Putamen (tissue), 1 donor: ENCODE measurements at places on chromosomes 2 and 18.
A peak's percentile ranks its signal among the peaks of the same experiment; 100 is the strongest.

DNA sequence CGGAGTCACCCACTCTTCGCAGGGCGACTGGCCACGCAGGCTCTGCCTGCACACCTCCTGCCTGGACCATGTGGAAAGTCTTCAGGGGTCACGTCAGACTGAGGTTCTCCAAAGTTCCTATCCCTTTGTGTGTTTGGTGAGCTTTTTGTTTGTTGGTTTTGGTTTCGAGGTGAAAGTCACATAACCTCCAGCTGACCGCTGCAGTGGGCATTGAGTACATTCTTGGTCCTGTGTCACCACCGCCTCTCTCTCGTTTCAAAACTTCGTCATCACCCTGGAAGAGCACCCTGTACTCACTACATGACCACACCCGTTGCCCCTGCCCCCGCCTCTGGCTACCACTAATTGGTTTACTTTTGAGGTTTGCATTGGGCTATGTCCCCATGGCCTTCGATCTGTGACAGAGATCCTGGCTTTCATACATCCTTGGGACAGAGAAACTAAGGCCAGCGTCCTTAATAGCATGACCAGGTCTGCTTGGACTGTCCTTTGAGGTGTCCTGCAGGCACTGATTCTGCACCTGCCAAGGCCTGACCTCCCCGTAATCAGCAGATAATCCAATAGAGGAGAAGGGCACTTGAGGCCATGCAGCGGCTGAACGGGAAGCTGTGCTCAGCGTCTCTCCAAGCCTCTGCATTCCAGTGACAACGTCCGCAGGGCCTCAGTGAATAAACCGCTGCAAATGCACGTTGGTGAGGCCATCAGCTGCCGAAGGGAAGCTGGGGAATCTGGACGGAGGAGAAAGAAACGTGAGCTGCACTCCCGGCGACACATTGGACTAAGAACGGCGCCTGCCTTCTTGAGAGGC is 46.8 kb downstream of the SH3BP4 start:
- no peak for DNase-seq

- no peak for DNase-seq
Measured at GRCh38 chr2:15633043-15633970, 41.6 kb downstream of the DDX1 start.

- DNase-seq: no peak
Measured at GRCh38 chr2:30527411-30527810, 80.4 kb downstream of the LCLAT1 start.

DNA sequence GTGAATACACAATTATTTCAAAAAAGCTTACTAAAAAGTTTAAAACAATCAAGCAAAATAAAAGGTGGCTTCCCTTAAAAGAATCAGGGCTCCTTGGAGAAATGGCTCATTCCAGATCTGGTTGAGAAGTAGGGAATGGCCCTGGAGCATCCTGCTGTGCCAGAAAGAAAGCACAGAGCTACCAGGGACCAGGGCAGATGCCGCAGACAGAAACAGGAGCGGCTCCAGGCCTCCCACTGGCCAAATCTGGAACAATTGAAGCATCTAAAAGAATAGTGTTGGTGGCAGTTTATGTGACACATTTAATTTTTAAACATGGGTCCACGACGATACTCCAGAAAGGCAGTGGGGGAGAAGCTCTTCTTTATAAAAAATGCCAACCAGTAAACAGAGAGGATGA is 75.5 kb downstream of the GBX2 start:
- DNase-seq: no peak

DNA sequence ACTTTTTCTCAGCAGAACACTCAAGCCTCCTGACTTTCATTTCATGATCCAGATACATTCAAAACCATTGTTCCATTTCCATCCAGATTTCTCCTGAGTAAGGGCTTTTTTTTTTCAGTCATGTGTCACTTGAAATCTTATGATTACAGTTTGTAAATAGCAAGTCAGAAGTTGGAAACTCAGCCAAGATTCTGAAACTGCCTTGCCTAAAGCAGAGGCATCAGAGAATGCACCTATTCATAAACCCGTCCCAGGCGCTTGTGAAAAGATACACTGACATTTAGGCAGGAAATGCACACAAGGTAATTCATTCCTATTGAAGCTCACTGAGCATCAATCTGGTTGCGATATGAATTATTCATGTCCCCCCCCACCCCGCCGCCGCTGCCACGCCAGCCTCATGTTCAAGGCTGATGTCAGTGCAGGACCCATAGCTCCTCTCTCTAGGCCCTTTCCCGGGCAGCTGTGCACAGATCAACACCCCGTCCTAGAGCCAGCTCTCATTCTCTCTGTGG is 30.4 kb upstream of the MGAT4A start:
- DNase-seq: peak; percentile 37

GRCh38 chr2:98658816-98659490 is 50.6 kb downstream of the UNC50 start:
- no peak for DNase-seq

DNA sequence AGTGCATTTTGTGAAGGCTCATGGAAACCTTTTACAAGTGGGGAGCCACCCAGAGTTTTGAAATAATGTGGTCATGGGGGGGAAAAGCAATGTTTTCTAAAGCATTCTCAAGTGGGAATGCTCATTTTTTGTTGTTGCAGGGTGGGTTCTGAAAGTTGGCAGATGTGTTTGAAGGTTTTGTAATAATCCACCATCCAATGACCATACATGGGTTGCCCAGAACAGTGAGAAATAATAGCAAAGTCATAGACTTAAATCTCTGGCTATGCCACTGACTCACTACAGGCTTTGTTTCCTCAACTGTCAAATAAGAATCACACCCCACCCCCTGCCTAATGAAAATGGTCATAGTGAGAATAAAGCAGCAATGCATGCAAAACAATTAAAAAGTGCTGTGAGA is 2.9 kb downstream of the DSG3 start:
- DNase-seq: no peak

- no peak for DNase-seq
Measured at GRCh38 chr18:58241026-58241679, 197.1 kb downstream of the NEDD4L start.

GRCh38 chr2:164739966-164740365 is 101.7 kb downstream of the COBLL1 start:
- DNase-seq: peak; percentile 13

- no peak for DNase-seq
Measured at GRCh38 chr18:46046688-46047087, 25.4 kb downstream of the PSTPIP2 start.

GRCh38 chr18:1244397-1245122 is 339.9 kb downstream of the ADCYAP1 start:
- DNase-seq: no peak

GRCh38 chr2:179186126-179186525 is 78.5 kb downstream of the SESTD1 start:
- no peak for DNase-seq

GRCh38 chr2:25161055-25161781 is 7.2 kb downstream of the POMC start:
- no peak for DNase-seq

DNA sequence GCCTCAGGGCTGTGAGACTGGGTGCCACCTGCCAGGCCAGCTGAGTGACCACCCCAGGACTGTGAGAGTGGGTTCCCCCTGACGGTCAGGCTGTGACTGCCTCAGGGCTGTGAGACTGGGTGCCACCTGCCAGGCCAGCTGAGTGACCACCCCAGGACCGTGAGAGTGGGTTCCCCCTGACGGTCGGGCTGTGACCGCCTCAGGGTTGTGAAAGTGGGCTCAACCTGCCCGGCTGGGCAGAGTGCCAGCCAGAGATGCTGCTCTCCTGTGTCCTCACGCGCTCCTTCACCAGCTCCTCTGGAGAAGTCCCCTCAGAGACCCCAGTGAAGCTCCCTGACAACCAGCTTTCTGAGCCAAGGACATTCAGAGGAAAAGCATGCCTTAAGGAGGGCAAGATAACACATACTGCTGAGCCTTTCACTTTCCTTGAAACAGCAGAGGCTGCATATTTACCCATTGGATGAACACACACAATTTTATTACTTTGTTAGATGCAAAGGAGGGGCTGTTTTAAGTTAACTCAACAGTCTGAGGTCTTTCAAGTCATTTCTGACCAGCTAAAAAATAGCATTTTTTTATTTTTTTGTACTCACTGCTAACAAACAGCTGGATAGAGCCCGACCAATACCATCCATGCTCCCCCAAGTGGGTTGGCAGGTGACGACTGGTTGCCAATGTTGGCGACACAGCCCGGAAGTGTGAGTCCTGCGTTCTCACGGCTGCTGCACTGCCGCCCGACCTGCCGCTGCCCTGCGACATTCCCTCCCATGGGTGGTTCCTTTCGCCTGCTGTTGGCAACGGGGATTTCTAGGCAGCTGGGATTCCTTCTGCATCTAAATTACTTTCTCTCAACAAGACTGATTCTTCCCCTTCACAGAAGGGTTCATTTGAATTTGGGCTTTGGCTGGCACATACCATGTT is 70.7 kb downstream of the NDUFA10 start:
- DNase-seq: no peak

DNA sequence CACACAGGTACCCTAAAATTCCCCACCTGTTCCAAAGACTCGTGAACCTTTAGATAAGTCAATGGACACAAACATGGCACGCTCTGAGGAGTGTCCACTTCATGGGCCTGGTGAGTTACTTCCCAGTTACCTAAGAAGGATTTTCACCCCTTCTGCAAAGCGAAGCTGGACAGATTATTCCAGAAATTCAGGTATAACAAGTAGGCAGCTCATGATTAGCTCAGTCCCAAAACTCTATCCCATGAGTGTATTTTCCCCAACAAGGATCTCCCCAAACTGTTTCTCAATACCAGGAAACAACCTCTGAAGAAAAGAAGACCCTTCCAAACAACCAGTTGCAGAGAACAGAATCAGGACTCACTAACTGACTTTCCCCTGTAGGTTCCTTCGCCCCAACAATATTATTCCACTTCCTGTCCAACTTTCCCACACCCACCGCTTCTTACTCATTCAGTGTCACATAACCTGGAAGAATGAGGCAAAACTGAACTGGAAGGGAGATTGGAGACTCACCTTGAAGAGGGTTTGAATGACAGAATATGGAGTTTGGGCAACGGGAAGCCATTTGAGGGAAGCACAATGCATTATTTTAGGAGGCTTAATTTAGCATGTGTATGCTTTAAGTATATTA is 120.1 kb downstream of the ANTXR1 start:
- no peak for DNase-seq

DNA sequence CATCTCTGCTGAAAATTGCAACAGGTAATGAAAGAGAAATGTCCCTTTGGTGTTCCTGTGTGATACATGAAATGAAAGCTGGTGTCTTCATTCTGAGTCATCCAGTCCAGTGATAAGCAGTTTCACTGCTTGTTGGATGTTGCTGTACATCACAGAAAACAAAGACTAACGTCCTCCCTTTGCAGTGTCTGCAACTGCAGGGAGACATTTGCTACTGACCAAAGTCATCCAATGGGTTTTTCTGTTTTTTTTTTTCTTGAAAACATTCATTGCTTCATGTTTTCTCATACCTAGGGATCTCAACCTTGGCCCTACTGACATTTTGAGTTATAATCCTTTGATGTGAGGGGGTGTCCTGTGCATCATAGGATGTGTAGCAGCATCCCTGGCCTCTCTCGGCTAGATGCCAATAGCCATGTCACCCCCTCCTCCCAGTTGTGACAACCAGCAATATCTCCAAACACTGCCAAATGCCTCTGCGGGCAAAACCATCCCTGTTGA is 63.6 kb upstream of the FZD5 start:
- DNase-seq: no peak

DNA sequence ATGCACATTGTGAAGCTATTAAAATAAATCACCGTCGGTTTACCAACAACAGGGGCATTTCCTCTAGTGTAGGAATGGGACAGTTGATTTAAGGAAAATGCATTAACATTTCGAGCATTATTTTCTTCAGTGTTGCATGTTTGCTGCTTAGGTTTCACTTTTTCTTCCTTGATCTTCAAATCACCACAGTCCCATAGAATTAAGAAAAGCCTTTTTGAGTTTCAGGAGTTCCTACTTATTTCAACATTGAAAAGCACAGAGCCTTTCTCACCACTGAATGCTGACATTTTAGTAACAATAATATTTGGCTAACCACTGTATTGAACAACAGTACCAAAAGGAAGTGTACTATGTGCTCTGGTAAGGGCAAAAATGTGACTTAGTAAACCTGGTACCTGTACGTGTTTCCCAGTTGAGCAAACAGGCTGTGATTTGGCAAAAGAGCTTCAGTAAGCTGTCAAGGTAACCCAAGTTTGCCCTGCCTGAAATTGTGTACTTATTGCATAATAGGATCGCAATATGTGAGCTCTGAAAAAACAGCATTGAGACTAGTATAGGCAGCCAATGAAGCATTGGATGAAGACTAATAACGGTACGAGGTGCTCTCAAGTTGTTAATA is 2.2 kb downstream of the LRRTM4 start:
- no peak for DNase-seq

- no peak for DNase-seq
Measured at GRCh38 chr2:136727973-136728699, 37.2 kb upstream of the THSD7B start.

GRCh38 chr2:159715451-159715850 is 3.1 kb downstream of the MARCHF7 start:
- DNase-seq: no peak

DNA sequence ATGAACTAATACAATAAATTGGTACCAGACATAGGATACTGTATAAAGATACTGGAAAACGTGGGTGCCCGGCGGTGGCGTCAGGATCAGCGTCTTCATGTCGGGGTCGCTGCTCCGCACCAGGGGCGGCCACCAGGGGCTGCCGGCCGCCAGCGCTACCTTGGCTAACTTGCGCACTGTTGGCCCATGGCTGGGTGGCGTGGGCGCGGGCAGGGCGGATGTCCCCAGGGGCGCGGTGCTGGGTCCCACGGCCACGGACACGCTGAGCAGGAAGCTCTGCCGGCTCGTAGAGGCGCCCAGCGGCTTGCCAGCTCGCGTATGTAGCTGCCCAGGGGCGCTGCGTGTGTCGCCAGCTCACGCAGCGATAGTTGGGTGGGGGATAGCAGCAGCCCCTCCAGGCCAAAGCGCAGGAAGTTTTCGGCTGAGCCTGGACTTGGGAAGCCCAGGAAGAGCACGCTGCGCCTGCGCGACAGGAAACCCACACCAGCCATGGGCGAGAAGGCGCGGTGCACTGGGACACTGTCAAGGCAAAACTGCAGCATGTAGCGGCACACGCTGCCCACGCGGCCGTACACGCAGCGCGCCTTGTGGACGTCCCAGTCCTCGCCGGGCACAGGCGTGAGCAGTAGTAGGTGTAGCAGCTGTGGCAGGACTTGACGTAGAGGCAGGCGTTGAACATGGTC is 299.9 kb downstream of the CCDC74A start:
- no peak for DNase-seq

- no peak for DNase-seq
Measured at GRCh38 chr2:96120091-96120720, 3.8 kb upstream of the ADRA2B start.

GRCh38 chr18:44198612-44199284 is 481.9 kb upstream of the SETBP1 start:
- no peak for DNase-seq

DNA sequence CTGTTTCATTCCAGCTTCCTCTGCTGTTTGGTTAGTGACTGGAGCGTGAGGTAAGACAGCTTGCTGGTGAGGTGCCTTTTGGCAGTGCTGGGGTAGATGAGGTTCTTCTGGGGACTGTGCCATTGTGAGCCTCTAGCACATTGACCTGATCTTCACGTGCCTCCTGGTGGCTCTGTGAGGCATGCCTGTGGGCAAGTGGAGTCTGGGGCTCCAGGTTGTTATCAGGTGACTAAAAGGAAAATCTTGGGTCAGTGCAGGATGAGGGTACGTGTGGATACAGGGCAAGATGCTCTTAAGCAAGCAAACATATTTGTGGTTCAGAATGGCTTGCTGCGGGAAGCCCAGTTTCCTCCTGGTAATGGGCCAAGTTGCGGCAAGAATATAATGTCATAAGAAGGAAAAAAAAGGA is 75.4 kb downstream of the FHOD3 start:
- DNase-seq: no peak

- DNase-seq: no peak
Measured at GRCh38 chr2:69462780-69463179, 25.5 kb upstream of the NFU1 start.
